ENCODE measurements at places on chromosomes 6 and 20.

DNA sequence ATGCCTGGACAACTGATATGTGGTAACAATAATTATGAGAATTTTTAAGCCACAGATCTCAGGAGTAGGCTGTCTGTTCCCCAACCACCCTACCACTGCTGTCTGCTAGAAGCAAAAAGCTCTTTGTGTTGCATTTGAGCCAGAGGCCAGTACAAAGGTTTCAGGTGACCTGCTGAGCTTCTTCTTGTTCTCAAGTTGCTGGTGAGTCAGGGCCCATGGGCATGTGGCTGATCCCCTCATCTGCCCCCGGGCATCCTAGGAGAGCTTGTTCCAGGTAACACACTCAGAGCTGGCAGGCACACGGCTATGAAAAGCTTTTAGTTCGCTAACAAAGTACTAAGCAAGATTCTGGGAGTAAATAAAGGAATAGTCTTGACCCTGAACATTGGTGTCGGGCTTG is 285.3 kb downstream of the CDC5L start:
- no peak for DNase-seq

GRCh38 chr6:12353731-12354130 is 63.6 kb downstream of the EDN1 start:
- DNase-seq = no peak

DNA sequence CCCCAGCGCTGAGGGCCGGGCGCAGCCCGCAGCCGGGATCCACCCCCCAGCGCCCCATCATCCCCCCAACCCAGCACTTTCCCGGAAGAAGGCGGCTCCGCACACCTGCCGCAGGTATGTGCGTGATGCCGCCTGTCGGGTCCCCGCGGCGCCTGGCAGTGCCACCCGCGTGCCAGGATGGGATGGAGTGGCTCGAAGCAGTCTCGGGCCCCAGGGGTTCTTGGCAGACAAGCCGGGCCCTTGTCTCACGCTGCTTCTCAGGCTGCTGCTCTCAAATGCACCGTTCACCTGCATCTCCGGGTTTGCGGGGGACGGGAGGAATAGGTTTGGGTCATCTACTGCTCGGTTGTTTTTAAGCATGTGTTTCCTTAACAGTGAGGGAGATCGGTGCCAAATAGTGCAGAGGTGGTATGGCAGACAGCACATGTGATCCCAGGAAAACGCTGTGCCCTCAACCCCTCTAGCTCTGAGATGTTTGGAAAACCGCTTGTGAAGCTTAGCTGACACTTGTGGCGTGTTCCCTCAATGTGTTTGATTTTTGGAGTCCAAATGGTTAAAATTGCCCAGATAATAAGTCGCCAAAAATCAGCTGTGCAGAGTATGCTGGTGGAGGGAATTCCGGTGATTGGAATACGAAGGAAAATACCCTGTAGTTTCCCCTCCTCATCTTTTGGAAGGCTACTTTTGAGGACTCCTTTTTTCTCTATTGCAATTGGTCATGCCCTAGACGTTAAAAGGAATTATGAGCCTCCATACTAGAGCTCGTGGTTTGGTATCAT is 926 bp downstream of the MYLIP start:
- DNase-seq = peak; percentile 63

GRCh38 chr20:63176034-63176426 is 39.9 kb downstream of the YTHDF1 start:
- DNase-seq = peak; percentile 59

GRCh38 chr6:16903470-16903869 is 142.2 kb upstream of the ATXN1 start:
- DNase-seq = no peak

DNA sequence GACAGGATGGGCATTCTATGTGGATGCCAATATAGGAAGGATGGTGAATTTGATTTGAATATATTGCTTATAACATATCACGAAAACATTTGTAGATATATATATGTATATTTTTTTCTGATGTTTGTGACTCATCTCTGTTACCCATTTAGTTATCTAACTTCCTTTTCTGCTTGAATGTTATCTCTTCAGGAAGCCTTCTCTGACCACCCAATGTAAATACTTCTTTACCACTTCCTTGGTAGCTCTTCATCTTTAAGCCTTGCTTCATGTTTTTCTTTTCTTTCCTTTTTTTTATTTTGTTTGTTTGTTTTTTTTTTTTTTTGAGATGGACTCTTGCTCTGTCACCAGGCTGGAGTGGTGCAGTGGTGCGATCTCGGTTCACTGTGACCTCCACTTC is 260.5 kb upstream of the EPHA7 start:
- no peak for DNase-seq

- no peak for DNase-seq
These were observed 49.0 kb downstream of the STK35 start for GRCh38 chr20:2150660-2151059.

DNA sequence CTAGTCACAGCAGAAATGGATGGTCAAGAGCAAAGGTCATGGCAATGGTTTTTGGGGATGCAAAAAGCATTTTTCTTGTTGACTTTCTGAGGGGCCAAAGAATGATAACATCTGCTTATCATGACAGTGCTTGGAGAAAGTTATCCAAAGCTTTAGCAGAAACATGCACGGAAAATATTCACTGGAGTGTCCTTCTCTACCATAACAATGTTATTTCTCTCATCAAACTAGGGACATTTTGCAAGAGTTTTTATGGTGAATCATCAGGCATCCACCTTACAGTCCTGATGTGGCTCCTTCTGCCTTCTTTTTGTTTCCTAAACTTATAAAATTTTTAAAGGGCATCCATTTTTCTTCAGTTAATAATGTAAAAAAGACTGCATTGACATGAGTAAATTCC is 302.3 kb downstream of the HIVEP2 start:
- no peak for DNase-seq

DNA sequence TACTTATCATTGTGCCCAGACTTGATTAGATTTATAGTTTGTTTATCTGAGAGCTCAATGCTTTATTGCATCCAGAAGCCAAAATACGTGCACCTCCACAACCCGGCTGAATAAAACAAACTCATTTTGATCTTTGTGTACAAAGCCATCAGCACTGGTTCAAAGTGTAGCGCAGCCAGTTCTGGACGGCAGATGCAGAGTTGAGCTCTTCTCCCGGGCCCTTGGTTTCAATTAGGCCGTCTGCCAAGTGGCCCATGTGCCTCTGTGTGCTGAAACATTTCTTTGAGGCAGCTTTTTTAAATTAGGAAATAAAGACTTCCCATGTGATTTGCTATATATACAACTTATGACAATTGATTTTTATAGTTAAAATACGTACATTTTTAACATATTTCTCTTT is 96.2 kb upstream of the RSPO3 start:
- DNase-seq = peak; percentile 4

DNA sequence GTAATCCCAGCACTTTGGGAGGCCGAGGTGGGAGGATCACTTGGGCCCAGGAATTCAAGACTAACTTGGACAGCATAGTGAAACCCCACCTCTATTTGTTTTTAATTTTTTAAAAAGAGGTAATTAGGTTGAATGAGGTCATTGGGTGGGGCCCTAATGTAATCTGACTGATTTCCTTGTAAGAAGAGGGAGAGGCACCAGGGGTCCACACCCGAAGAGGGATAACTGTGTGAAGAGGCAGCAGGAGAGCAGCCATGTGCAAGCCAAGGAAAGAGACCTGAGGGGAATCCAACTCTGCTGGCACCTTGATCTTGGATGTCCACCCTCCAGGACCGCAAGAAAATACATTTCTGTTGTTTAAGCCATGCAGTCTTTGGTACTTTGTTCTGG is 63.4 kb downstream of the QRSL1 start:
- no peak for DNase-seq

- DNase-seq = no peak
These were observed 11.7 kb downstream of the EPM2A start for GRCh38 chr6:145723646-145724045.

- no peak for DNase-seq
These were observed 203.9 kb upstream of the RAB32 start for GRCh38 chr6:146339716-146340115.

GRCh38 chr6:159718634-159719033 is 8.7 kb upstream of the WTAP start:
- no peak for DNase-seq

GRCh38 chr6:11699576-11699975 is 79.0 kb downstream of the ADTRP start:
- no peak for DNase-seq

- no peak for DNase-seq
These were observed 163.3 kb upstream of the MARCKS start for GRCh38 chr6:113693851-113694250.

- DNase-seq = no peak
These were observed 1.1 kb downstream of the CDS2 start for GRCh38 chr20:5127859-5128424.

- no peak for DNase-seq
These were observed 260.8 kb downstream of the ZFAND3 start for GRCh38 chr6:38080360-38080759.

DNA sequence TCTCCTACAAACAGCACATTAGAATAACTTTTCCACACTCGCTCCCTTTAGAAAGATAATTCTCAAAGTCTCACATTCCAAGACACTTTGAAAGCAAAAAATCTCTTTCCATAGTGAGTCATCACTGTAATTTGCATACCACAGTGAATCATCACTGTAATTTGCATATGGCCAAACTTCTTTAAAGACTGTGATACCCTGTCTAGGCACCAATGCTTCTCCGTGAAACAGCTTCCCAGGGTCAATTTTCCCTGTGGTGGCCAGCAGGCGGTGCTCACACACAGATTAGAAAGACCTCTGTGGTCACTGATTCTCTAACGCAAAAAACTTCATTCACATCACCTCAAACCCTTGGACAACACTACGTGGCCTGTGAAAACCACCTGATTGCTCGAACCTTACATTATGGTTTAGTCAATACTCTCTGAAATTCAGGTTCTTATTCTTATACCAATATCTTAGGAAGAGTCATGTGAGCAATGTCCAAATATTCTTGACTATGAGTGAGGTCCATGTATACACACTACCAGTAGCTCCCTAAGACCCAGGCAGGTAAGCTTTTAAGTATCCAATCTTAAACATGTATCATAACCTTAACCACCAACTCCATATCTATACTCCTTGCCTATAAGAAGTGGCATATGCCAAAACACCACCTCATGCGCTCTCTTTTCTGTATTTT is 78.5 kb upstream of the PHACTR1 start:
- DNase-seq = peak; percentile 19

- no peak for DNase-seq
These were observed 97.4 kb downstream of the SNX5 start for GRCh38 chr20:17871181-17871580.

DNA sequence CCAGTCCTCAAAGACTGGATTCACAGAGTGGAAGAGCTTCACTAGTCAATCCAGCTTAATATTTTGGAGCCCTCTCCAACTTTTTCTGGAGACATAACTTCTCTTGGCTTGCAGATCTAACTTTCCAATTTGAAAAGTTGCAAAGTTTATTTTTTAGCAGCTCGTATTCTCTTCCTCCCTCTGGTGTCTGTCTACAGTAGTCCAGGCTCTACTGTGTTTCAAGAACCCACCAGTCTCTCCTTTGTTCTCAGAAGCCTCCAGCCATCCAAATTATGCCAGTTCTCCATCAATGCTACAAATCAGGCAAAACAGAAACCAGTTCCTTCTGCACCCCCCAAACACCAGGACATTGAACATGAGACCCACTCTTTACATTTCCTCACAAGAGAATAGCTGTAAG is 376.1 kb upstream of the OPRM1 start:
- DNase-seq = no peak

DNA sequence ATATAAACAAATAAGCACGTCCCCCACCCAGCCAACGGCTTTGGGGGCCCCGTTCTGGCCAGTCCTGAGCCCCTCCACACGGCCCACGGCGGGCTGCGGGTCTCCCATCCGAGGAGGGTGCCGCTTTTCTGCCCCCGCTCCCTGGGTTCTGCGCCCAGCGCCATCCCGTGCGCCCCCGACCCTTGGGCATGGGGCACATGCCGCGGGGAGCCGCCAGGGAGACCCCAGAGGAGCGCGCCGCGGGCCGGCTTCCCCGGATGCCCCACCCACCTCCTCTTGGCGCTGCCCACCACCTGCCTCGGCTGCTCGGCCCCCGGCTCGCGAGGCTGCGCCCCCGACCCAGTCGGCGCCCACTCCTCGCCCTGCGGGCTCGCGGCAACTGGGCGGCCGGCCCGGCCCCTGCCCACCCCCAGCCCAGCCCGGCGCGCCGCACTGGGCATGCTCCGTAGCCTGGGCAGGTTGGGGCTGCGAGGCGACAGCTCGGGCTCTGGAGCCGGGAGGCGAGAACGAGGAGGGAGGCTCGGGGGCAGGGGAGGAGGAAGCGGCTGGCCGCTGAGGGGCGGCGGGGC is 570 bp upstream of the PLCB4 start:
- DNase-seq = peak; percentile 78

DNA sequence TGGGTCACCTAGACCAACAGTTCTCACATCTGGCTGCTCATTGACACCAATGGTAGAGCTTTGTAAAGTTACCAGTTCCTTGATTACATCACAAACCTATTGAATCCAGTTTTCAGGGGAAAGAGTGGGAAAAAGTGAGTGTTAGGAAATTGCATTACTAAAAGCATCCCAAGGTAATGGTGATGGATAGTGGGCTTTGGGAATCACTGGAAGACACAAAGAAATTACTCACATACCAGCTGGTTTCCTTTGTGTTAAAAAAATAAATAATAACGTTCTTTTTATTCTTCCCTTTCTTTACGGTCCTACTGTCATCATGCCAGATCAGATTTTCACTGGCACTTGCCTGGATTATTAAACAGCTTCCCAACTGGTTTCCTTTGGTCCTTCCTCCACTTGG is 370.7 kb downstream of the RFPL4B start:
- no peak for DNase-seq

- DNase-seq = no peak
These were observed 34.2 kb downstream of the GPR63 start for GRCh38 chr6:96803106-96803481.

DNA sequence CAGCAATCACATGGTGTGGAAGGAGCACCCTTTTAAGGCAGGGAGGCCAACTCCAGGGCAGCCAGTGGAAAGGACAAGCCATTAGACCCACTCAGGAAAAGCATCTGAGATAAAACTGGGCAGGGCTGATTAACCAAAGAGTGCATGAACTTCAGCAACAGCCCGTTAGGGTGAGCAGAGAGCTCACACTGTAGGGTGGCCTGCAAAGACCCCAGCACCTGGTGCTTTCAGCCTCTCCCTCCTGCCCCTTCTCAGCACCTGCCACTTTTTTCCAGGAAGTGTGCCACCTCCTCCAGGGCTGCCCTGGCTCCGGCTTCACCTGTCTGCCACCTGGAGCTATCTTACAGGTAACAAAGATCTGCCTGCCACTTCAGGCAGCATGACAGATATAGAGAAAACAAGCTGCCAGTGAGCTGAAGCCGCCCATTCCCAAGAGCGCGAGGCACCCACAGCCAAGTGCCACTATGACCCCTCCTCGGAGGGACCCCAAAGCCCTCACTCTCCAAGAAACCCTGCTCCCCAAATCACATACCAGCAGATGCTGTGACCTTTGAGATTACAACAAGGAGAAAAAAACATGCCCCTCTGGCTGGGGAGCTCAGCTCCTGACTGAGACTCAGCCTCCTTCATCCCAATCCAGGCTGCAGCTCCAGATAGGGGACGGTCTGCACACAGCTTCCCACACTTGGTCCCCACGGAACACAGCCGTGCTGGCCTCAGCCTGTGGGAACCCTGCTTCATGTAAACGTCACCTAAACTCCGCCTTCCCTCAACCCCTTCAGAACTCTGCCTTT is 71.2 kb downstream of the ABHD12 start:
- DNase-seq = no peak

GRCh38 chr6:17863901-17864754 is 123.3 kb downstream of the KIF13A start:
- DNase-seq = no peak
